ENCODE measurements at places on chromosomes 6 and 20.

GRCh38 chr20:62388839-62389600, 2.1 kb downstream of the RPS21 start:
- DNase-seq: no peak

GRCh38 chr6:38150681-38151296, 331.3 kb downstream of the ZFAND3 start:
- DNase-seq: no peak

DNA sequence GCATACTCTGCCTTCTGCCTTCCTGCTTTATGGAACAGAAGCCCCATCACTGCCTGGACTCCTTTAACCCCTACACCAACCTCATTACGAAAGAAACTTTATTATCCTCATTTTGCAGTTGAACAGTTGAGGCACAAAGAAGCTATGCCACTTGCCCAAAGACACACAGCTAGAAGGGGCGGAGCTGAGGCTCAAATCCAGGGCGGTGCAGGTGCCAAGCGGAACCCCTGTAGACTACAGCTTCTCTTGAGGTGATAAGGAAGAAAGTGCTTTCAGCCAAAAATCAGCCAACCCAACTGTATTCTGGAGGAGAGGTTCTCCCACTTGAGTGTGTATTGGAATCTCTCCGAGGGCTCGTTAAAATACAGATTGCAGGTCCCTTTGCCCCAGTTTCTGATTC, 90.5 kb downstream of the PRND start:
- DNase-seq: no peak

GRCh38 chr6:53432318-53433161, 83.8 kb upstream of the ELOVL5 start:
- no peak for DNase-seq

GRCh38 chr6:6218759-6219085, 101.7 kb downstream of the F13A1 start:
- DNase-seq: no peak

DNA sequence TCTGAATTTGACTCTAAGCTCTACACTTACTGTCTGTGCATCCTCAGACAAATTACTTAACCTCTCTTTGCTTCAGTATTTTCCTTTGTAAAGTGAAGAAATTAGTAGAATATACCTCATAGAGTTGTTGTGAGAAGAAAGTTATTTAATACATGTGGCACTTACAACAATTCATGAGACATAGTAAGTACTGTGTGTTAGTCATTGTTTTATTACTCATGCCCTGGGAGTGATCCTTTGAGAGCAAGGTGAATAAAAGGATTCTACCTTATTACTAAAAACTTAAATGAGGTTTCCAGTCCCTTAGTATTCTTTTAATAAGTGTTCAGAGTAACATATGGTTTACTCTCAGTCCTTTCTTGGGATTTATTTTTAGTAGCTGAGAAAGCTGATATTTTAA, 233.6 kb upstream of the MAP3K7 start:
- DNase-seq: no peak

- DNase-seq: no peak
Observed at GRCh38 chr6:83313882-83314281, 117.0 kb downstream of the ME1 start.

DNA sequence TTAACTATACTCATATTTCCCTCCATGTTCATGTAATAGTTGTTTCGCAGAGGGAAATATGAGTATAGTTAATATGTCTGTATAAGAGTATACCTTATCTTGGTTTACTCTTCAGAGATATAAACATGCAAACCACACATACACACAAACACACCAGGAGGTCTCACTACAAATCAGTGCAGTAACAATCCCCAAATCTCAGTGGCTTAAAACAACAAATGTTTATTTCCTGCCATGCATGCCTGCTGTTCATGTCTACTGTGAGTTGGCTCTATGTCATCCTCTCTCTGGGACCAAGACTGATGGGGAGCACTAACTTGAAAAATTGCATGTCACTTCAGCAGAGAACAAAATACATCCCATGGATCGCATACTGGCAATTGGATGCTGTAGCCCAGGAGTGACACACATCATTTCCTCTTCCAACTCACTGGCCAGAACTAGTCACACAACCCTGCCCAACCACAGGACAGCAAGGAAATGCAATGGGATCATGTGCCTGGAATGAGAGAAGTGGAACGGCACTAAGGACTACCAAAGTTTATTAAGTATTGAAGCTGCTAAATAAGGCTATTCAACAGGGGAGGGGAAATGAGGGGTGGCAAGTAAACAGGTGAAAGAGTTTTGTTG, 89.0 kb upstream of the DTNBP1 start:
- no peak for DNase-seq

DNA sequence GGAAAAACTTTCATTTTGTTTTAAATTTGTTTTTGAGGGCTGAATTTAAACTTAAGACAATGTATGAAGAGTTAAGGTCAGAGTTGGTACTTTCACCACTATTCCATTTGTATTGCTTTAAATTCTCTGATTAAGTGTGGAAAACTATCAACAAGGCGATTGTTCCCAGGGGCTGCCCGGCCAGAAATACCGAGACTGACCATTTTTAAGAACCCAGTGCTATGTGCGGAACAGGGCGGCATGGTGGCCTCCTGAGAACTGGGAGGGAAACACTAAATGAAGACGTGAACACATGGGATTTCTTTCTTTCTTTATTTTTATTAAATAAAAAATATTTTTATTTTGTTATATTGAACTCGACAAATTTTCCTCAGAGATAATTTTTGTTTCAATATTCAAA, 221.2 kb upstream of the QKI start:
- no peak for DNase-seq

Data from stimulated activated CD4-positive, alpha-beta T cell treated with anti-CD3 and anti-CD28 coated beads, Interleukin-1b, Interleukin-23, amount 100 ng/mL, for 1 hour (primary cell).